Esophagus muscularis mucosa (tissue), 4 donors: ENCODE measurements at places on chromosomes 4 and X. TPM values are rescaled to one million over a fixed set of nuclear protein-coding genes. Genes with fewer than 3 reads are reported as not detected.

DNA sequence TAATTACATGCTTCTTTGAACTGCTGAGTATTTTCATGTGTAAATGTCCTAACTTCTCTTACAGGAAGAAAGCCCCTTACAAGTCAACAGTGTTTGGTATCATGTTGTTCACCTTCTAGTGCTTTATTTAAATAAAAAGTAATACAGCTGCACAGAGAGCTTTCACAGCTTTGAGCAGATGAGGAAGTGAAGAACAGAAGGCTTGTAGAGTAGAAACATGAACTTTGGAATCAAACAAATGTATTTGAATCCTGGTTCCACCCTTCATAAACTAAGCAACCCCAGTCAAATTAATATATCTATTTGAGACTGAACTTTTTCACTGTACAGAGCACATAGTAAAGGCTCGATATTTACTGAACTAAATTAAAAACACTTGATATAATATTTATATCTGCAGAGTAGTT lies 120.5 kb downstream of the CAMK2D start:
- no peaks in the 10 kb centered on the region for H3K27me3 ChIP-seq
- no peak for DNase-seq
- no peaks in the 10 kb centered on the region for H3K36me3 ChIP-seq
- H3K27ac ChIP-seq, result no peak overlapping the region

GRCh38 chrX:70755850-70756249 lies 152.7 kb downstream of the TEX11 start:
- no peaks in the 10 kb centered on the region for H3K36me3 ChIP-seq
- H3K27ac ChIP-seq, result no peak overlapping the region
- H3K4me3 ChIP-seq, result no peak overlapping the region
- no peaks in the 10 kb centered on the region for H3K4me1 ChIP-seq
- no peak for DNase-seq

The SH2D1A gene
- total RNA-seq, result 1.7 TPM

GRCh38 chr4:10283761-10284160 lies 167.2 kb upstream of the WDR1 start:
- no peaks in the 10 kb centered on the region for H3K27me3 ChIP-seq
- no peaks in the 10 kb centered on the region for H3K36me3 ChIP-seq
- DNase-seq, result no peak

- no peaks in the 10 kb centered on the region for H3K27me3 ChIP-seq
- H3K27ac ChIP-seq, result no peak overlapping the region
- no peak for DNase-seq
- H3K4me3 ChIP-seq, result no peak overlapping the region
- H3K4me1 ChIP-seq, result no peaks in the 10 kb centered on the region
Measured at GRCh38 chrX:30060718-30061117, 154.6 kb upstream of the MAGEB2 start.

DNA sequence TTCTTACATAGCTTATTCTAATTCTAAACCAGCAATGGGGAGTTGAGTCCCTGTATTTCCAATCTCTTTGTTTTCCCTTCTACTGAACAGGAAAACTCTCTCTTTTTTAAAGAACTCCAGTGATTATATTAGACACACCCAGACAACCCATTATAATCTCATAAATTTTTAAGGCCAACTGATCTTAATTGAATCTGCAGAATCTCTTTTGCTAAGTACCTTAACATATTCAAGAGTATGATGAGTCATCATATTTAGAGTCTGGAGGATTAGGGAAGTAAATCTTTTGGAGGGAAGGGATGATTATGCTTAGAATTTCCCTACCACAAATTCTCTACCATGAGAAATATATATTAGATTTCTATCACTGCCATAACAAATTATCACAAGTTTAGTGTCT lies 705.1 kb downstream of the CENPC start:
- no peak overlapping the region for H3K27ac ChIP-seq
- no peaks in the 10 kb centered on the region for H3K27me3 ChIP-seq
- DNase-seq, result no peak
- H3K4me3 ChIP-seq, result no peak overlapping the region

DNA sequence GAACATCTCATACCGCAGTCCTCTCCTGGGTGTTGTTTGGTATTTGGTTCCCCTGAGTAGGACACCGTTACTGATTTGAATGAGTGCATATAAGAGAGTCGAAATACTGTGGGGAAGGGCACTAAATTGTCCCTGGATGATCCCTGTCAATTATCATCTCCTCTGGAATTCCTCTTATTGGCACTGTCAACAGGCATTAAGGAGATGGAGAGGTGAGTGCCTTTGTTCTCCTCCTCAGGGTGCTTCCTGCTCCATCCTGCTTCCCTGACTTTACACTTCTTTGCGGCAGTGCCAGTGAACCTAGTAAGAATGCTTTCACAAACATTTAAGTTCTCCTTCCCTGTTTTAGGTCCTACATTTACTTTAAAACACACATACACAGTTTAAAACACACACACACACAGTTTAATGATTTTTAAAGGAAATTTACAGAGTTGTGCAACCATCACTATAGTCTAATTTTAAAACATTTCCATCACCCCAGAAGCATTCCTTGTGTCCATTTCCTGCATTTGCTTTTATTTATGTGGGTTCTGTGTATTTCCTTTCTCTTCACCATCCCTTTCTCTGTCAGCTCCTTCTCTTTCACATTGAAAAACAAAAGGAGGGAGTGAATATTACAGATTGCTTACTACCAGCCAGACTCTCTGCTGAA lies 20.9 kb upstream of the ZRSR2 start:
- H3K27ac ChIP-seq, result no peak overlapping the region
- DNase-seq, result no peak
- H3K36me3 ChIP-seq, result peaks cover 7% of the 10 kb centered on the region
- no peaks in the 10 kb centered on the region for H3K27me3 ChIP-seq

DNA sequence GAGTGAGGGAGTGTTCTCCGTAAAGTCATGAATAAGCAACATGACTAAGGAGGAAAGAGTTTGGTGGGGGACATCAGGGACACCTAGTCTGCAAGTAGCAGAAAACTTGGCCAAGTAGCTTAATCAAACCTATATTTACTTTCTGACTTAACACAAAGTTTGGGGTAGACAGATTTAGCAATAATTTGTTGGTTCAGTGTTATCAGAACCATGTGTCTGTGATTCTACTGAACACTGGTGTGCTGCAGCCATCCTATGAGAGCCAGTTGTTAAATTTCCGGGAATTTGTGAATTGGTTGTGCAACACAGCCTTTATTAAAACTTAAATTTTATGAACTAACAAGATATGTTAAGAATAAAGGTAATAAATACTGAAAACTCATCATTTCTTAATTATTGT lies 469.3 kb downstream of the C4orf33 start:
- no peaks in the 10 kb centered on the region for H3K27me3 ChIP-seq
- no peak overlapping the region for H3K4me3 ChIP-seq
- no peaks in the 10 kb centered on the region for H3K36me3 ChIP-seq

The PNMA3 gene
- total RNA-seq, result 0.17 TPM
